ENCODE measurements at places on chromosomes 2 and 18. TPM values are rescaled to one million over a fixed set of nuclear protein-coding genes. Genes with fewer than 3 reads are reported as not detected.

- no peaks in the 10 kb centered on the region for H3K4me1 ChIP-seq
- H3K27ac ChIP-seq: no peak overlapping the region
- H3K36me3 ChIP-seq: no peaks in the 10 kb centered on the region
- H3K27me3 ChIP-seq: no peaks in the 10 kb centered on the region
These were observed 280.2 kb downstream of the STK39 start for GRCh38 chr2:167966937-167967913.

GRCh38 chr2:154771664-154772284 is 73.3 kb downstream of the KCNJ3 start:
- no peak for DNase-seq
- H3K4me1 ChIP-seq: no peaks in the 10 kb centered on the region
- no peaks in the 10 kb centered on the region for H3K27me3 ChIP-seq
- no peaks in the 10 kb centered on the region for H3K36me3 ChIP-seq
- no peak overlapping the region for H3K4me3 ChIP-seq

DNA sequence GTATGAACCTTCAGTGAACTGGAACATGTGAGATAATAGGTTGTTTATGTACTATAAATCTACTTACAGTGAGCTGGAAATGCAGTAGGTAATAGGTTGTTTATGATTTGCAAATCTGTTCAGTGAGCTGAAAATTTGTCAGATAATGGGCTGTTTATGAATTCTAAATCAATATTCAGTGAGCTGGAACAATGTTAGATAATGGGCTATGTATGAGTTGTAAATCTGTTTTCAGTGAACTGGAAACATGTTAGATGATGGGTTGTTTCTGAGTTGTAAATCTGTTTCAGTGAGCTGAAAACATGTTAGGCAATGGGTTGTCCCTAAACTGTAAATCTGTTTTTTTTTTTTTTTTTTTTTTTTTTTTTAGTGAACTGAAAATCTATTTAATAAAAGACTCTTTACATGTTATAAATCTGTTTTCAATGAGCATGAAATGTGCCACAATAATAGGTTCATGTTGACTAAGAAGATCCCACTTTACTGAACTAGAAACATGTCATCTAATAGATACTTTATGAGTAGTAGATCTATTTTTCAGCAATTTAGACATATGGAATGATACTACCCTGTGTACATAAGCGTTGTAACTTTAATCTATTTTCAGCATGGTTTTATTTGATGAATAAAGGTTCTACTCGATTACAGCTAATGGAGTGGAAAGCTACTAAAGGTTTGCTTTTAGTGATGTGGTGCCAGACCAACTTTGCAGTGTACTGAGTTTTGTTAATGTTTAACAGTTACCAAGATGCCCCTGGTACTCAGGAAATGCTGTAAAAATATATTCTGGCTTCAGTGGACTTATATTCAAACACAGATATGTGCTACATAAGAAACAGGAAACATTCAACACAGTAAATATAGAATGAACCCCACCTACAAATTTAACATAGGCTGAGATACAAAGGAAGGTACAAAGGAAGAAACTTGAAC is 1471.8 kb downstream of the LRP1B start:
- no peak overlapping the region for H3K4me3 ChIP-seq
- DNase-seq: peak; percentile 12
- H3K4me1 ChIP-seq: no peaks in the 10 kb centered on the region
- no peaks in the 10 kb centered on the region for H3K36me3 ChIP-seq
- no peak overlapping the region for H3K27ac ChIP-seq
- H3K27me3 ChIP-seq: no peaks in the 10 kb centered on the region

- DNase-seq: no peak
- no peak overlapping the region for H3K27ac ChIP-seq
- H3K27me3 ChIP-seq: no peaks in the 10 kb centered on the region
- no peaks in the 10 kb centered on the region for H3K36me3 ChIP-seq
These were observed 112.1 kb upstream of the SIX2 start for GRCh38 chr2:45121236-45121927.

DNA sequence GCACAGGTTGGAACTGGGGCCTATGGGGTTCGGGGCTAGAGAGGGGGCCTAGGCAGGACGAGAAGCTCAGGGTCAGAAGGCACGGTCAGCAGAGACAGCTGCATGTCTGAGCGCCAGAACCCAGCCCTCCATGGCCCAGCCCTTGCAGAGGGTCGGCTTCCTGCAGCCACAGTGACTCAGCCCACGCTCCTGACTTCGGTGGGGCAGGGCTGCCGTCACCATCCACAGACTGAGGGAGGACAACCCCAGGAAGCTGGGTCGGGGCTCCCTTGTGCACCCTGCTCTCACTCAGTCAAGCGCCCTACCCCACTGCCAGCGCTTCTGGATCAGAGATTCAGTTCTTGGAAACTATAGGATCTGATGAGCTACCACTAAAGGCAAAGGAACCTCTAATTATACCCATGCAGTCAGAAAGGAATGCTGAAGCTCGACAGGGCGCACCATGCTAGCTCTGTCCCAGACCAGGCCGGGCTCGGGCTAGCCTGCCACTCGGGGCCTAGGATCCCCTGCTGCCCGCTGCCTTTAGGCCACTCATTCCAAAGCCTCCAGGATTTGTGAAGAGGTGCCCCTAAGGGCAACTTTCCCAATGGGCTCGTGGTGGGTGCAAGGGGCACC is 3.0 kb downstream of the ACTR1B start:
- peaks cover 12% of the 10 kb centered on the region for H3K36me3 ChIP-seq
- H3K4me1 ChIP-seq: peaks cover 26% of the 10 kb centered on the region
- peak overlapping the region; percentile 31 for H3K27ac ChIP-seq
- H3K4me3 ChIP-seq: no peak overlapping the region

- H3K27me3 ChIP-seq: no peaks in the 10 kb centered on the region
- H3K4me3 ChIP-seq: no peak overlapping the region
- DNase-seq: no peak
These were observed 87.3 kb upstream of the RMDN2 start for GRCh38 chr2:37837628-37838328.

HOXD11 gene
- not detected for total RNA-seq

BCL11A gene
- 32.0 TPM for total RNA-seq

KIAA1328 gene
- 4.2 TPM for total RNA-seq

ZNF396 gene
- 1.4 TPM for total RNA-seq

Data from astrocyte (in vitro differentiated cells and primary cell).